NCI-H1105 (cell line): ENCODE measurements at places on chromosomes 1 and 21.

DNA sequence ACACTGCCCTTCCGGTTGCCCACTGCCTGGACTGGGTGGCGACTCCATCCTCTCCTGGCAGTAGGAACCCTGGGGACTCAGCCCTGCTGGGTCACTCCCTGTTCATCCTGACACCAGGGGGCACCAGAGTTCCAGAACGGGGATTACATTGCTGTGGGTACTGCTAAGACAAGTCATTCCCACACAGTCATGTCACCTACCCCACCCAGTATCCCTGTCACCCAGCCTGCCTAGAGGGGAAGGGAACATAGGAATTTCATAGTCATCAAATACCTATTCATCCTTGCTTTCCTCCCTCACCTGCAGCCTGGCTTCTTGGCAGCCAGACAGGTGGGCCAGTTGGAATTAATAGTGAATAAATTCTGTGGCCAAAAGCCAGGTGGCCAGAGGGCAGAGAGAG is 9.8 kb upstream of the SFN start:
- DNase-seq = peak; percentile 46

- no peak for DNase-seq
Measured at GRCh38 chr1:228972576-228972975, 237.3 kb downstream of the RHOU start.

DNA sequence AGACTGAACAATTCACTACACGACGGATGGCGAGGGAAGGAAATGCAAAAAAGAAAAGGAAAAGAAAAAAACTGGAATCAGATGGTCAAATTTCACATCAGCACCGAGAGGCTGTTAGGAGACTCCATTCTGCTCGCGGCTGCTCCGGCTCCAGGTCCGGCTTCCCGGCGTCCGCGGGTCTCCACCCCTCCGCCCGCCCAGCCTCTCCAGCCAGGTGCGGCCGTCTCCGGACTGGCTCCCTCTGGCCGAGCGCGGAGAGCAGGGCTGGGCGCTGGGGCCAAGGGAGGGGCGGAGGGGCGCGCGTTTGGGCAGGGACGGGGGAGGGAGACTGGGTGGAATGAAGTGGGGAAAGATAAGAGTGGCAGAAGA is 332 bp downstream of the KCNJ6 start:
- DNase-seq = no peak

DNA sequence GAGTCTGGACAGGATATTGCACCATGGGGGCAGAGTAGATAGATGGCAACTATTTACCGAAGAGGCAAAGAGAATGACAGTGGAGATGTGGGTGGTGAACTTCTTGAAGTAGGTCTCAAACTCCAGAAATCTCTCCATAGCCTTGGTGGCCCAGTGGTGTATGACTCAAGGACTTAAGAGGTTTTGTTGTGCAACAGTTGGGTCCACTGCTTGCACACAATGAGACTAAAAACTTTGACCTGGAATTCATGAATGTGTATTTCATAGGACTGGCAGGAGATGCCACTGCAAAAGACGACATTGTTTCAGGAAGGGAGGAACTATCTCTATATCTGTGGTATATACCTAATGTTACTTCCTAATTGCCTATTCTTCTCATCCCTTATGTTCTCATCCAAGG is 75.9 kb downstream of the ZSCAN20 start:
- no peak for DNase-seq

DNA sequence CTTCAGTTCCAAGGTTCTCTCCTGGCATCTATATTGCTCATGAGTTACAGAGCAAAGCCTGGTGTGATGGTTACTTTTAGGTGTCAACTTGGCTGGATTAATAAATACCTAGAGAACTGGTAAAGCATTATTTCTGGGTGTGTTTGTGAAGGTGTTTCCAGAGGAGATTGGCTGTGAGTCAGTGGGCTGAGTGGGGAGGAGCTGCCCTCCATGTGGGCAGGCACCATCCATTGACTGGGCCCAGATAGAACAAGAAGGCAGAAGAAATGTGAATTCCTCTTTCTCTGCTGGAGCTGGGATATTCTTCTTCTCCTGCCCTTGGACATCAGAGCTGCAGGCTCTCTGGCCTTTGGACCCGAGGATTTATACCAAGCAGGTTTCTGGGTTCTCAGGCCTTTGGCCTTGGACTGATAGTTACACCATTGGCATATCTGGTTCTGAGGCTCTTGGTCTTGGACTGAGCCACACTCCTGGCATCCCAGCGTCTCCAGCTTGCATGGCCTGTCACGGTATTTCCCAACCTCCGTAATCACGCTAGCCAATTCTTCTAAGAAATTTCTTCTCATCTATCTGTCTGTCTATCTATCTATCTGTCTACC is 44.5 kb downstream of the B3GALT5 start:
- DNase-seq = no peak

DNA sequence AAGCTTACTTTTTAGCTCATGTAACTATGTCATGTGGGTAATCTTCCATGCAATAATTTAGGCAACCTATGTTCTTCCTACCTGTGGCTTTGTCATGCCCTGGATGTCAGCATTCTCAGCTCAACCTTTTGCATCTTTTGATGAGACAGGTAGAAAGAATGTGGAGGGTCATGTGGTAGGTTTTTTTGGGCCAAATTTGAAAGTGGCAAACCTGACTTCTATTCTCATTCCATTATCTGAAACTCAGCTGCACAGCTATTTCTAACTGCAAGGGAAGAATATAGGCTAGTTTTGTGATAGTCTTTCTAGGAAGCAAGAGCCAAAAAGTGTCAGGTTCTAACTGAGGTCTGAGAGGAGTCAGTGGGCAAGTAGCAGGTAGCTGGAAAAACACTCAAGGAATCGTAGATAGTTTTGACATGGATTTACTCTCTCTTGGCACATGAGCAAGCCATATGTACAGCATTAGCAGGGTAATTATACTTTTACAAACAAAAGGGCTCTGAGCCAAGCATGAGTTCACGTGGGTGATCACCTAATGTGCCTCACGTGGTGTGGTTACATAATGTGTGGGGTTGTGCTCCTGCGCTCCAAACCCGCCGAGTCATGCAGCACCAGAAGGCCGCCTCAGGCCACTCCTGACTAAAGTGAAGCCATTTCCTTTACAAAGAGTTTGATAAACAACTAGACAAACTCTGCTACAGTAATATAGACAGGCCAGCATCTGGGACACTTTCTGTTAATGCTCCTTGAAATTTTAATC is 1013.8 kb downstream of the PLA2G4A start:
- DNase-seq = no peak

GRCh38 chr1:194117582-194117981 is 931.2 kb upstream of the B3GALT2 start:
- DNase-seq = no peak

GRCh38 chr1:233998891-233999290 is 94.4 kb downstream of the SLC35F3 start:
- DNase-seq = peak; percentile 25

GRCh38 chr1:239247285-239247684 is 139.1 kb upstream of the CHRM3 start:
- DNase-seq = no peak

GRCh38 chr1:226195144-226195543 is 8.6 kb upstream of the ACBD3 start:
- DNase-seq = no peak

- no peak for DNase-seq
Measured at GRCh38 chr1:37515185-37516034, 844 bp upstream of the MEAF6 start.

DNA sequence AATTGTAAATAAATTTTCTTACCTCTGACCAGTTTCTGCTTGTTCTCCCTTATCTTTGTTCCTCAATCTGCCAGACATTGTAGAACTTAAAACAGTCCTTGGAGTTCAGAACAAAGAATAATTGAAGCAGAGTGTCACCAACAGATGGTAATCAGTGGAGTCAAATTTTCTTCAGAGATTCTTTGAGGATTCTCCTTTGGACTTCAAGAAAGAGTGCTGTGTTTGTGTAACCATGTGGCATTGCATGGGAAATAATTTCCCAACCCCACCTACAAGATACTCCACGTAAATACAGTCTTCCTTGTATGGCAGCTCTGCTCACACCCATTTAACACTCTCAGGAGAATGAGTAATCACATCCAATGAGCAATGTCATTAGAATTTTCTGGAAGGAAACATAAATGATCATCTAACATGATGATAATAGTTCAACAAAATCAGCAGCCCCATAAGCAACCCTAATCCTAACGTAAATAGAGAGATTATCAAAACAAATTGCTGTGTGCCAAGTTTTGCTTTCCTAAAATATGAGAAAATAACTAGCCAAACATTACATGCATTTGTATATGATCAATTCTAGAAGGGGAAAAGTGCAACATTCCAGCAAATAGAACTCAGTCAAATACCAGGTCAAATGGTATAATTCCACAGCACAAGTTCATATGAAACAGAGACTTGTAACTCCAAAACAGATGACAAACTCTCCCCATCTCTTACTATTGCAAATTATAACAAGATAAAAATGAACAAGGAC is 6.9 kb upstream of the DENND1B start:
- DNase-seq = no peak

GRCh38 chr1:40363721-40364120 is 9.8 kb upstream of the SMAP2 start:
- DNase-seq = no peak

- no peak for DNase-seq
Measured at GRCh38 chr1:235511470-235512240, 7.4 kb upstream of the B3GALNT2 start.

GRCh38 chr1:27931759-27932158 is 3.0 kb upstream of the SMPDL3B start:
- no peak for DNase-seq

DNA sequence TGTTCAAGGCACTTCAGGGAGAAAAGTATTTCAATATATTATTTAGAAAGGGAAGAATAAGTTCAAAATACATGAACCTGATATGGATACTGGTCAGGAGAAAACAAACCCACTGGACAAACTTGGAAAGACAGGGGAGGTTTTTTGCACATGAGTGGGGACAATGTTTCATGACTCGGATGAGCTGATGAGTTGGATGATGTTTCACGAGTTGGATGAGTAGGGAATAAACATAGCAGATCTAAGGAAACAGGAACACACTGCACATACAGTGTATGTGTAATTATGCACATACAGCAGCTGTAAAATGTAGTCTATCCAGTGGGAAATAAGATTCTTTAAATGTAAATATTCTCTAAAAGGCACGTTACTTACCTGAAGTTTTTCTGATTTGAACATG is 682.9 kb upstream of the ADAMTS5 start:
- DNase-seq = no peak

DNA sequence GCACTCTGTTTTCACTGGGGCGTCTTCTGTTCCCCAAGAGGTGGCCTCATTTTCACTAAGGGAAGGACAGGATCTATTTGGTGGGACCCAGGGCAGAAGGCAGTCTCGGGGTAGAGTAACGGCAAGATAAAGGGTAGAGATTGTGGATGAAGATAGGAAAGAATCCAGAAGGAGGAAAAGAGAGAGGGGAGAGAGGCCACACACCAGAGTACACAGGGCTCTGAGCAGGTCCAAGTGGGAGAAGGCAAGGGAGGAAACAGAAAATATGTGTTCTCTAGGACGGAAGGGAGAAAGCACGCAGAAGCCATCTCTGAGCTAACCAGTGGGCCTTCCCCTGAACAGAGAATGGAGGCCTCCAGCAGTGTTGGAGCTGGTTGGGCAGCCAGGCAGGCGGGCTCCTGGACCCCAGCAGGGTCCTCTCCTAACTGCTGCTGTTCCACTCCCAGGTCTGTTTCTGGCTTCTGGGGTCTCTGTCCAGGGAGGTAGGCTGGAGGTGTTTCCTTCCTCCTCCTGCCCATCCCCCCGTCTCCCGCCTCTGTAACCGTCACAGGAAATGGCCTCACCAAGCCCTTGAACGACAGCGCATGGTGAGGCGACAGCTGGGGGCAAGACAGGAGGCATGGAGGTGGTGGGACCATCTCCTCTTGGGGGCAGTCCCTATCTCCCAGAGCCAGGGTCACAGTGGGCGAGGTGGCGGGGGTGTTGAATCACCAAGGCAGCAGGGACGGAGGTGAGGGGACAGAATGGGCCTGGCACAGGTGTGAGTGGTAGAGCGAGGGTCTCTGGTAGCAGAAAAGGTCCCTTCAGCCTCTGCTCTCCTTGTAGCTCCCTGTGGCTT is 649 bp downstream of the PTPN7 start:
- DNase-seq = no peak

- DNase-seq = no peak
Measured at GRCh38 chr1:225911191-225912130, 12.6 kb downstream of the PYCR2 start.

- no peak for DNase-seq
Measured at GRCh38 chr1:225817611-225818061, 7.7 kb downstream of the EPHX1 start.

DNA sequence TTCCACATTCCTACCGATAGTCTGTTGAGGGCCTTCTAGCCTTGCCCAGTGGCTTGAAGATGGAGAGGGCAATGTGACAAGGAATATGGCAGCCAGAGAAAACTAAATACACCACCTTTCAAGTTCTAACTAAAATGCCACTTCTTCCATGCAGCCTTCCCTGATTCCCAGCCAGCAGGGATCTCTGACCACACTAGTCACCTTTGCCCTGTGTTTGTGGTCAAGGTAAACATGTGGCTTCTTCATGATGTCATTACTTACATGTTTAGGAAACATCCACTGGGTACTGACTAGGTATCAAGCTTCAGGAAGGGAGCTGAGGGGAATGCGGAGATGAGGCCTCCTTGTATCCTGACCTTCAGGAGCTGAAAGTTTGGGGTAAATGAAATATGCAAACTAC is 21.6 kb downstream of the IFNLR1 start:
- DNase-seq = no peak

GRCh38 chr1:234908571-234908970 is 220.1 kb downstream of the TOMM20 start:
- no peak for DNase-seq

DNA sequence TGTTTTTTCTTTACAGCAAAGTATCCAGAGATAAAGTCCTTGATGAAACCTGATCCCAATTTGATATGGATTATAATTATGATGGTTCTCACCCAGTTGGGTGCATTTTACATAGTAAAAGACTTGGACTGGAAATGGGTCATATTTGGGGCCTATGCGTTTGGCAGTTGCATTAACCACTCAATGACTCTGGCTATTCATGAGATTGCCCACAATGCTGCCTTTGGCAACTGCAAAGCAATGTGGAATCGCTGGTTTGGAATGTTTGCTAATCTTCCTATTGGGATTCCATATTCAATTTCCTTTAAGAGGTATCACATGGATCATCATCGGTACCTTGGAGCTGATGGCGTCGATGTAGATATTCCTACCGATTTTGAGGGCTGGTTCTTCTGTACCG is 6.5 kb downstream of the DEGS1 start:
- DNase-seq = no peak

DNA sequence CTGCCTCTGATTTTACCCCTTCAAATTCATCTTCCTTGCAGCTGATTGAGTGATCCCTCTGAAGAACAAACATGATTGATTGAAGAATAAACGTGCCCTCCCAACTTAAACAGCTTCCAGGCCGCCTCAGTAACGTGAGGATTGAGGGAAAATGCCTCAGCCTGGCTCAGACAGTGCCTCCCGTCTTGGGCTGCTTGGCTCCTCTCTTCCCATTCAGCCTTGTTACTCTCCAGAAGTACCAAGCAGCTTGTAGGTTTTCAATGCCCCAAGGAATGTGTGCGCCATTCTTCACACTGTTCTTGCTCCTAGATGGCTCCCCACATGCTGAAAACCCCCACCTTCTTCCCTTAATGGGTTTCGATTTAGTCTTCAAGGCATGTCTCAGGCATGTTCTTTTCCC is 51.8 kb downstream of the ST6GALNAC5 start:
- DNase-seq = no peak

- no peak for DNase-seq
Measured at GRCh38 chr1:196425513-196425912, 182.7 kb downstream of the KCNT2 start.

- DNase-seq = peak; percentile 27
Measured at GRCh38 chr1:12616709-12617373, 1.2 kb downstream of the DHRS3 start.

GRCh38 chr1:157113106-157113505 is 13.5 kb upstream of the ETV3L start:
- no peak for DNase-seq
